ENCODE measurements at places on chromosomes 3 and 15.
A peak's percentile ranks its signal among the peaks of the same experiment; 100 is the strongest.

- ATAC-seq: no peak
These were observed 150.1 kb downstream of the TPRA1 start for GRCh38 chr3:127440384-127440783.

DNA sequence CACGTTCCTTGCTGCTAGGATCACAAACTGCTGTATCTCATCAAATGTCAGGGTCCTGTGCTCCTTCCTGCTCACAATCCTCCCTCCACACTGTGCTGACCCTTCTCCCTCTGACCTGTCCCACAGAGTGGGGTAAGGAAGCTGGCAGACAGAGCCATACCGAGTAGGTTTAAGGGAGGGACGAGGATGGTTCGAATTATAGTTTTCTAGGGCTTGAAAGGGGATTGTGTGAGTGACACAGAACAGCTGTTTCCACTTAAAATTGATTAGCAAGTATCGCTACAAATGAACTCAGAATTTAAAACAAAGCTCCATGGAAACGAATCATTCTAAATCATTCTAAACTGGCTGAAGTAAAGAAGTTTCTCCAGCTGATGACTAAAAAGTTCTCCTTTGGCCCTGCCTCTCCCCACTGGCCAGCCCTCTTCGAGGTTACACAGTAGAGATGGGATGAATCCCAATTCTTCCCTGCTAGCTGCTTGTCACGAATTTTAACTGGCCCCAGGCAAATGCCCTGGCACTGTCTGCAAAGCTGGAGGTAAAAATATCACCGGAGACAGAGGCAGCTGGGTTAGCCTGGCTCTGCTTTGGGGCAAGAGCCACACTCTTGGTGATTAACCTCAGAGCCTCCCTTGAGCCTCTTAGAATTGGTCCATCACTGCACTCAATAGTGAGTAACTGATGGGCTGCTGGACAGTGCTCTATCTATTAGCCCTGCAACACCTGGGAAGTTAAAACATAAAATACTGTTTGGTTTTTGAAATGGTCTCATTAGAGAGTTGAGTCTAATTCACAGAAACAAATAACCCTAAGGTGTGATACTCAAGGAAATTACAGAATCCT is 194.9 kb downstream of the CHST2 start:
- ATAC-seq: no peak

DNA sequence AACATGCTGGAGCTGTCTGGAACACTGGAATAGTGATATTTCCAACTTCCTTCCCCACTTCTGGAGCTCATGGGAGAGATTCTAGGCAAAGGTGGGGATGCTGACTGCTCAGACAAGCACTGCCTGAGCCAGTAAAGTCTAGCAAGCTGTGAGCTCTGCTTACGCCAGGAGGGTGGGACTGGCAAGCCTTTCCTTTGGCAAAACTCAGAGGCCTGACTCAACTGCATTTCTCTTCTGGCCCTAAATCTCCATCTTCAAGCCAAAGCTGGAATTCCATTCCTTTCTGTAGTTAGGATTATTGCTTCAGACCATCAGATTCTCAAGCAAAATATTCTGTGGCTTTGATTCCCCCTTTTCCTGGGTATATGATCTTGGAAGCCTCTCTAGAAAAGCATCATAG is 20.3 kb upstream of the EPB42 start:
- ATAC-seq: peak; percentile 89

- ATAC-seq: no peak
These were observed 440.5 kb downstream of the EPHB1 start for GRCh38 chr3:135235541-135235940.

- ATAC-seq: no peak
These were observed 112.5 kb downstream of the CPNE4 start for GRCh38 chr3:131922356-131922755.

- ATAC-seq: no peak
These were observed 55.2 kb upstream of the GBE1 start for GRCh38 chr3:81816473-81817250.

- no peak for ATAC-seq
These were observed 117.9 kb downstream of the HERC1 start for GRCh38 chr15:63715818-63716217.

GRCh38 chr3:125334675-125335560 is 40.2 kb downstream of the ZNF148 start:
- ATAC-seq: no peak

- ATAC-seq: no peak
These were observed 49.5 kb upstream of the HACD2 start for GRCh38 chr3:123634149-123635051.
